ENCODE measurements at places on chromosomes 7 and 10.

DNA sequence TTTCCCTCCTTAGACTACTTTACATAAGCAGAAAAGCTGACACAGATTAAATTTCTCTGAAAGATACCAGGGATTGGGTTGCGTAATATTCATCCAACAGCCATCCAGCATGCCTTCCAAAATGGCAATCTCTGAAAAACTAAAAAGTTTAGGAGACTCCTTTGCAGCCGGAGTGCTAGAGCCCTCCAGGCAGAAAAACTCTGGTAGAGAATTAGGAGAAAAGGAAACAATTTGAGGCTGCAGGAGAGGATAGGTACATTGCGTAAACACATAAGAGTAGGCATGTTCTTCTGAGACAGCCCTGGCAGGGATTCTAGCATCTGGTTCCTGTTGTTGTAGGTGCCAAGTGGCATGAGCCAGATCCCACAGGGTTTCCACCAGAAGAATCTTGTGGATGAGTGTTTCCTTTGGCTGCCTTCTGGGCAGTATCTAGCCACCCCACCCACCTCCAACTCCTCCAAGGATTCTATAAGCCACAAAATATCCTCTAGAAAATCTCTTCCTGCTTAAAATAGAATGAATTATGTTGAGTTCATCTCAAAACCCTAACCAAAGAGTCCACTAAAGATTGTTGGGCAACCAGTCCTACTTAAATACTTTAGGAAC lies 402.4 kb downstream of the HGF start:
- no peak for DNase-seq

DNA sequence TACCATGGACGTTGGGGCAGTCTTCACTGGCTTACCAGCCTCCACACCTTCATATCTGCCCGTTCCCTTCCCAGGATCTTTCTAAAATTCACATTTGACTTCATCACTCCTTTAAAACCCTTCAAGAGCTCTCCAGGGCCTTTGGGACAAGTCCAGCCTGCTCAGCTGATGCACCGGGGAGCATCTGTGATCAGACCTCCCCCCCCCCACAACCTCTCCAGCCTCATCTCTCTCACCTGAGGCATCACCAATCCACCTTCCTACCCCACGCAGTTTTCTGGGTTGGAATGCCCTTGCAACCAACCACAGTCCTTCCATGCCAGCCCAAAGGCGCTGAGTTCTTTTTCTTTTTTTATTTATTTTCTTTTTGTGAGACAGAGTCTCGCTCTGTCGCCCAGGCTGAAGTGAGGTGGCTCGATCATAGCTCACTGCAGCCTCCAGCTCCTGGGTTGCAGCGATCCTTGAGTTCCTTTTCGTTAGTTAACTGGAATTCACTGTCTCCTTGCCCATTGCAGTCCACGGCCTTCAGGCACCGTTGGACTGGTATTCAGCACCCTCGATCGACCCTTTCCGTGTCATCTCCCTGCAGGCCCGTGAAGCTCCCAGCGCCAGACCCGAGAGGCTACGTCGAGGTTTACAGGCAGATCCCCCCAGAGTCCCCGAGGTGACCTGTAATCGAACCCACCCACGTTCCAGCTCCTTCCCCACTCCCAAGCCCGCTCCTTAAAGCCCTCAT lies 654 bp downstream of the ALKBH4 start:
- no peak for DNase-seq

DNA sequence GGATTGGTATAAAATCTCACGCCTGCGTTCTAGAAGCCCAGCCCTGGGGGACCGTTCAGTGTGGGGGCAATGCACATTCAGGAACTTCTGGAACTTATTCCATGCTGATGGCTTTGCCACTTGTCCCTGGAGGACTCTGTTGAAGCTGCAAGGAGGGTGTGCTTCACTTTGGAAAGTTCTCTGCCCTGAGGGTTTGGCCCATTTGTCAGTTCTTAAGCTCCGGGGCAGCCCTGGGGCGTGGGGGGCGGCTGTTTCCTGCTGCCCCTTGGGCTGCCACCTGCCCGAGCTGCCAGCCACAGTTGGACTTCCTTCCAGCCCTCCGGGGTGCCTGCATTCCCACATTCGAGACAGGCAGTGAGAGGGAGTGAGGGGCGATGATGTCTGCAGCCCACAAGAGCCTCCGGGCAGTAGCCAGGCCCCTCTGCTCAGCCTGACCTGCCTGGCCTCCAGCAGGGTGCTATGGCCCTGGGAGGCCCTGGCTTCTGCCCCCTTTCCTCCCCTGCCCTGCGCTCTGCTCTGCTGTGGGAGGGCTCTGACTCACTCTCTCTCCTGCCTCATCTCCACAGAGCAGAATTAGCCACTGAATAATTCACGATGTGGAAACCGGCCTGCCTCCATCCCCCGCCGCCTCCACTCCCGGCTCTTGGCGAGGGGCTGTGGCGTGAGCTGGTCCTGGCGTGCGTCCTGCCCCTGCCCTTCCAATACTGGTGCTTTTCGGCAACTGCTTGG lies 1.9 kb downstream of the TTYH3 start:
- peak; percentile 62 for DNase-seq

- no peak for DNase-seq
Measured at GRCh38 chr10:61942604-61943461, 41.3 kb downstream of the ARID5B start.

DNA sequence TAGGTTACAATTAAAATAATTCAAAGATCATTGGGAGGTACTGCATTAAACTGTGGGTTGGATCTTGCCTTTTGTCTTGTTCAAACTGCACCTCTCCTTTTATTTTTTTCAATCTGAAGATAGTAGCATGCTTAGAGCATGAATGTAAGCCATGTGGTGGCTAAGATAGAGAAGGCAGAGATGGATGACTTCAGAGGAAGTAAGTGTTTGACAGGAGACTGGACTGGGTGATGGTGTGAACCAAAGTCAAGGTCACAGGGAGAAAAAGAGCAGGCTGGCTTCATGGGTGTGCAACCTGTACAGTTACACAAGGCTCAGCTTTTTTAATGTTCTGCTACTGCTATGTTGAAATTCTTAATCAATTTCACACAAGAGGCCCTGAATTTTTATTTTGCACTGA lies 85.6 kb downstream of the ZEB1 start:
- no peak for DNase-seq

DNA sequence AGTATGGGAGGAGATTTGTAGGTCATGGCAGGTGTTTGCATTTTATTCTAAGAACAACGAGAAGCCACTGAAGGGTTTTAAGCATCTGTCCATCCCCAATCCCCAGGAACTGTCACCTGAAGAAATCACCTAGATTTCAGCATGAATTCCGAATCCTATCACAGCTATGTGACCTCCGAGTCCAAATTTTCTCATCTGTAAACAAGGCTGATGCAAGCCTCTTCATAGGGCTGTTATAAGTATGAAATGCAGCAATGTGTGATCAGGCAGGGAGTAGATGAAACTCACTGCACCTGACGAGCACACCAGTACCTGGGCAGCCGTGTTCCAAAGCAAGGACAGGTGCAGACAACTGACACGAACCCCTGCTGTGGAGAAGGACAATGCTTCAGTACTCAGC lies 14.0 kb downstream of the HABP2 start:
- DNase-seq, result no peak

DNA sequence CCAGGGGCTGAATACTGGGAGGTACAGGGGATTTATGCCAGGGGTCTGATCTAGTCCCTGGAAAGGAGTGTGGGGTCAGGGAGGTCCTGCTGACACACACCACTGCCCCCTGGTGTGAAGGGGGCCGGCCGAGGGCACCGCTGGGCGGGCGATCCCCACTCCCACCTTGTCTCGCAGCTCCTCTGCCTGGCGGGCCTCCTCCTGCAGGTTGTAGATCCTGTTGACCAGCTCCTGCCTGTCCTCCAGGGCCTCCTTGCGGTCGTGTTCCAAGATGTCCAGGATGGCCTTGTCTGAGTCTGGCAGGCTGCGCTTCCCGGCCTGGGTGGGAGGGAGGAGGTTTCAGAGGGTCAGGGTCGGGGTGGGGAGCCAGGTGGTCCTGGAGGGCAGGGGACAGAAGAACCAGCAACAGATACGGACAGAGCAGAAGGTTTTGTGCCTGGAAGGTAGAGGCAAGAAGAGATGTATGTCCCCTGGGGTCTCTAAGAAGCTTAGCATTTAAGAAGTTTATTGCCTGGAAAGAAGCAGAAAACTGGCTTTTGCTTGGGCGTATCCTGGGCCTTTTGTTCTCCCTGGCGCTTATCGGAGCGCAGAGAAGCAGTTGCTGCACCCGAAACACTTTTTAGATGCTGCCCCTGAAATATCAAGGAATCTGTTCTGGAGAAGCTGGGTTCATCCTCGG lies 94.5 kb upstream of the GNA12 start:
- no peak for DNase-seq

GRCh38 chr7:28605427-28606085 lies 193.2 kb downstream of the CREB5 start:
- DNase-seq, result no peak

GRCh38 chr7:21269021-21269420 lies 158.9 kb upstream of the SP4 start:
- DNase-seq, result no peak

GRCh38 chr7:48049850-48050249 lies 14.5 kb downstream of the C7orf57 start:
- DNase-seq, result no peak

GRCh38 chr7:40324914-40325313 lies 190.1 kb downstream of the SUGCT start:
- no peak for DNase-seq

GRCh38 chr7:55021053-55021452 lies 2.2 kb downstream of the EGFR start:
- no peak for DNase-seq

DNA sequence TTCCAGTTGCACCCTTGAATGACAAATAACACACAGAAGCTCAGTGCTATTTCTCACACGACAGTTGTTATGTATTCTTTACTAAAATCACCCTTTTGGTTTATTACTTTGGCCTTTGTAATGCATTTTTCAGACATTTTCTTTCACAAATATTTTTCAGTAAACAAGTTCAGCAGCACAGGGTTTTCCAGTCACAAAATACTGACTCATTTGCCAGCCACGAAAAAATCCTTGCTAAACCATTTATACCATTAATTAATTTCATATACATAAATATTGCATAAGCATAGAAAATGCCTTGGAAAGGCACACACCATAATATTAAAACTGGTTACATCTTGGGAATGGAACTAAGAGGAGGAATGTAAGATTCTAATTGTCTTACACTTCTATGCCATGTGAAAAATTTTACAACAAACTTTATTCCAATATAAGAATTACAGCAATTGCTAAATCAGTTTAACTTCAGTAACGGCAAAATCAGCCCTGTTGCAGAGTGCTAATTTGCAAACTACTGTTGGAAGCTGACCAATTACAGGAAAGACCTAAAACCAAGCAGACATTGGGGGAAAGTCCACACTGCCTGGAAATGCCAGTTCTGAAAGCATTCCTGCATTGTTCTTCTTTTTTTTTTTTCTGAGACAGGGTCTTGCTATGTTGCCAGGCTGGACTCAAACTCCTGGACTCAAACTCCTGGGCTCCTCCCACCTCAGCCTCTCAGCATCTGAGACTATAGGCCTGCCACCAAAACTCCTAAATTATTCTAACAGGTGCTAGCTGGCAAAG lies 31.6 kb upstream of the PBLD start:
- DNase-seq, result no peak

- no peak for DNase-seq
Measured at GRCh38 chr10:115049960-115050359, 43.2 kb upstream of the ATRNL1 start.

- DNase-seq, result no peak
Measured at GRCh38 chr7:137345799-137346449, 2.4 kb upstream of the PTN start.

DNA sequence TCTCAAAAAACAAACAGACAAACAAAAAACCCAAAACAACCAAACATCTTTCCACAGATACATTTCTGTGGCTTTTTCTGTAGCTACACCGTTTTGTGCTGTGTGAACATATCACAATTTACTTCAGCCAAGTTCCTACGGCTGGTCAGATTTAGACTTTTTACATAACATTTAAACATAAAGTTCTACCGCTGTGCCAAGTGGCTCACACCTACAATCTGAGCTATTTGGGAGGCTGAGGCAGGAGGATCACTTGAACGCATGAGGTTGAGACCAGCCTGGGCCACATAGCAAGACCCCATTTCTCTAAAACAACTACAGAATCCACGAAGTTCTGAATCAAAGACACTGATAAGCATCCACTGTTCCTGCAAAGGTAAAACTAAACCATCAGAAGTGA lies 30.3 kb downstream of the DAGLB start:
- DNase-seq, result no peak

DNA sequence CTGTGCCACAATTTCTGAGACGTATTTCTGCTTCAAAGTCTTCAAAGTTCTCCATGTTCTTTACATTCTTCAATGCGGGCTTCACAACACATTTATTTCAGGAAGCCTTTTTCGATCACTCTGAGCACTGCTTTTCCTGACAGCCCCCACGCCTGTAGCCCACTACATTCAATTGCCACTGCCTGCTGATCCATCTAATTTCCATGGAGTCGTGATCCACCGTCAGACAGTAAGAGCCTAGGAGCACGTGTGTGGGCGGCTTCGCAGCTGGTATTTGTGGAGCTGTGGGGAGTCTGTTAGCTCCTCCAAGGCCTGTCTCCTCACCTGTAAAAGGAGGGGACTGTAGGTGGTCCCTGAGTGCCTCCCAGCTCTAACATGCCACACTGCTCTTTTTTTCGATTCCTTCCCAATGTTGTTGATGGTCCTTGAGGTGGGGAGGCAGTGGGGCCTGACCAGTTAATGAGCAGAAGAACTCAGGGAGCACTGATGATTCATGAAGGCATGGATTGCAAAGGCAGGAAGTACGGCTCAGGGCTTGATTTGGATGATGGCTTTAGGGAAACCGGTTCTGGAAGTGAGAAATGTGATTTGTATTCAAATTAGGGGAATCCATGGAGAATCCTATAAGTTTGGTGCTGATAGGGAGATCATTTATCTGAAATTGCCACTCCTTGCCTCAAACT lies 401.1 kb upstream of the PODXL start:
- DNase-seq, result no peak

GRCh38 chr10:30436191-30436611 lies 2.2 kb downstream of the MAP3K8 start:
- DNase-seq, result no peak

GRCh38 chr7:32761451-32762205 lies 129.9 kb downstream of the KBTBD2 start:
- no peak for DNase-seq
